ENCODE measurements at places on chromosomes 16 and 17.
A peak's percentile ranks its signal among the peaks of the same experiment; 100 is the strongest.

- DNase-seq = peak; percentile 69
Measured at GRCh38 chr17:3576970-3577369, 19.4 kb upstream of the TRPV3 start.

- DNase-seq = no peak
Measured at GRCh38 chr16:78091419-78091818, 8.0 kb upstream of the WWOX start.

- DNase-seq = no peak
Measured at GRCh38 chr17:71337938-71338337, 782.9 kb upstream of the SOX9 start.

GRCh38 chr17:42378959-42379594 is 9.2 kb downstream of the STAT3 start:
- no peak for DNase-seq

- no peak for DNase-seq
Measured at GRCh38 chr16:9308356-9308801, 216.9 kb downstream of the HAPSTR1 start.

DNA sequence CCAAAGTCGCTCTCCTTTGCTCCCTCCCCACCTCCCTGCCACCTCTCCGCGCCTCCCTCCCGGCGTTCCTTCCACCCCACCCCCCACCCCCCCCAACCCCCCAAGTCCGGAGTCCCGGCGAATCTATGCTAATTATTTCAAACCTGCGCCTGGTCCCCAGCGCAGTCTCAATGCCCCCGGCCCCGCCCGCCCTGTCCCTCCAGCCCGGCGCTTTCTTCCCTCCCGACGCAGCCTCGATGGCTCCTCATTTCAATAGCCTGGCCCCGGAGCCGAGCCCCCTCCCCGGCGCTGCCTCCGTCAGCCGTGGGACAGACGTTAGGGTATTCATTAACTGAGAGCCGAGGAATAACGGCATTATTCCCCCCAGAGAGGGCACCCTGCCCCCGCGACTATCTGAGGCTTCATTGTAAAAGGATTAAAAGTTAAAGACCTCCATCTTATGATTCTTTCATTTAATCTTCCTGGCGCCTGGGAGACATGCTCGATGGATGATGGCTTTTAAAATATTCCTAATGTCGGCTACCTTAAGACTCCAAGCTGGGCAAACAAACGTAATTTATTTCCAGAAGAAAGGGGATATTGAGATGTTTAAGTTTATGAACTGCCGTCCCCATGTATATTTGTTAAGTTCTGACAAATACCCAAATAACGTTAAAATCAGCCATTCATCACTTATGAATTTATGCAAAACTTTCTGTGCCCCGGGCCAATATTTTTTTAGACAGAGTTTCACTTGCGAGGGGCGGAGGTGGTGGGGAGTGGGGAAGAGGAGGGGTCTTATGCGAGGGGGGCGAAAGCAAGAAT is 3.4 kb downstream of the NOG start:
- DNase-seq = no peak

GRCh38 chr17:63740464-63741142 is 996 bp downstream of the STRADA start:
- DNase-seq = no peak

- no peak for DNase-seq
Measured at GRCh38 chr16:25366078-25366477, 108.4 kb upstream of the ZKSCAN2 start.

GRCh38 chr16:89646906-89647305 is 10.6 kb downstream of the CHMP1A start:
- no peak for DNase-seq

- DNase-seq = no peak
Measured at GRCh38 chr16:14384745-14385144, 245.3 kb downstream of the PARN start.

DNA sequence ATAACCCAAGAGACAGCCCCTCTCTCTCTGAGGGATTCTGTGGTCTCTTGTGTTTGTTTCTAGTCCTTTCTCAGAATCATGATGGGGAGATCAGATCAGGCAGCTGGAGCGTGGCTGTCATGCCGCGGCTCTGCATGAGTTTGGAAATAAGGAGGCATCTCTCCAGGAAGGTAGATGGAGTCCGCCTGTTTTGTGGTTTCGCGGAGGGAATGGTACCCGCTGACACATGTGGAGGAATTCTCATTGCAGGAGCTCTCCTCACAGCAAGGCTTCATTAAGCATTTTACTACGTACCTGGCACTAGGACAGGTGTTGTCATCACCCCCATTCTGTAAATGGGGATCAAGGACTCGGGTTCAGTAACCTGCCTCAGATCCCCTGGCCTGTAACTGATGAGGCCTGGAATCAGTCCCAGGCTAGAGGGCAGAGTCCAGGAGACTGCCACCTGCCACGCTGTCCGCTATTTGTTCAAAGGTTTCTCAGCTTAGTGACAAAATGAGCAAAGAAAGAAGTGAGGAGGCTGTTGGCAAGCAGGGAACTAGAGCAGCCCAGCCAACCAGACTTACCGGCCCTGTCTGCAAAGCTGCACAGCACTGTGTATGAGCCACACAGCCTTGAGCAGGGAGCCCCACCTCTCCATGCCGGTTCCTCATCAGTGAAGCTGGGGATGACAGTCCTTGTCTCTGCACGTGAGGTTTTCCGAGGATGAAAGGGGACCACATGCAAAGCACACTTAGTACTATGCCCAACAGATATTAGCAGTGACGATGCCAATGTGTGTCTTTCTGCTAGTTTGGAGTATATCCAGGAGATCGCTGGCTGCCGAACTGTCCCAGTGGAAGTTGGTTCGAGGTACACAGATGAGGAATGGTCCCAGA is 11.0 kb downstream of the KDM8 start:
- DNase-seq = no peak

DNA sequence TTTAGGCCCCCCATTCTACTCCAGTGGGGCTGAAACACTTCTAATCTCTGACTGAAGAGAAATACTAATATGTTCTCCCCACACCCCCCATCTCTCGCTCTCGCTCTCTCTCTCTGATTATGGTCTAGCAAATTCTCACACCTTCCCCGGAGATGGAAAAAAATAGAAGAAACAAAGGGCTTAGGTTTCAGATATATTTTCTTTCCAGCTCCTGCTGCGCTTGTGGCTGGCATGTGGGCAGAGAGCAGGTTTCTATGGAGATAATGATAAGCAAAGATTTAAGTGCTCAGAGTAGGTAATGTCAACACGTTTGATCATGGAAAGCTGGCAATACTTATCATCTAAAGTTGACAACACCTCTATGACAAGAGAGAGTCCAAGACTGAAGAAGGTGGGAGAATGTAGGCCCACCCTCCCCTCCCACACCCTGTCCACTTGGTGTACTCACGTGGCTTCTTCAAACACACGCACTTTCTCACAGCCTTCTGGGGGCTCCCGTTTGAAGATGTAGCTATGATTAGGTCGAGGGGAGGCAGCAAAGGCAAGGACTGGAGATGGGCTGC is 8.0 kb upstream of the SLC35B1 start:
- no peak for DNase-seq

DNA sequence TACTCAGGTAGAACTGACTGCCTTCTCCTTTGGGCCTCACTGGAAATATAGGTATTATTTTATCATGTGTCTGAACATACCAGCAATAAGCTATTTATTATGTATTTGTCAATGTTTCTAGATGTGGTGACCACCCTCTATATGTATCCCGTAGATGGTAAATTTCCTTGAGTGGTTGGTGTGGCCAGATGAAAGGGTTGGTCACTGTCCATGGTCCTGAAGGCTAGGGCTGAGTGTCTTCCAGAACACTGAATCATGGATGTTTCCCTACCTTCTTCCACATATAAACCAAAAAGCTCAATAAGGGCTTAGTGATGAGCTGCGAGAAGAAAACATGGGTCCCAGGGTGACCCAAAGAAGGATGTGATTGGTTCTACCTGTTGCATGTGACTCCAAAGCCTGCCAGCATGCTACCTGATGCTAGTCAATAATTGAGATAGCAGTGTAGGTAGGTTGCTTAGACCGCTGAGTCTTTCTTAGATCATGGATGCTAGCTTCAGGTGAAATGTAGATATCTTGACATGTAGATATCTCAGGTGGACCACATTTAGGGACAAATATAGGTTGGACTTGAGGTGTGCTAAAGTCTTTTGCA is 150.3 kb downstream of the ASIC2 start:
- DNase-seq = no peak

DNA sequence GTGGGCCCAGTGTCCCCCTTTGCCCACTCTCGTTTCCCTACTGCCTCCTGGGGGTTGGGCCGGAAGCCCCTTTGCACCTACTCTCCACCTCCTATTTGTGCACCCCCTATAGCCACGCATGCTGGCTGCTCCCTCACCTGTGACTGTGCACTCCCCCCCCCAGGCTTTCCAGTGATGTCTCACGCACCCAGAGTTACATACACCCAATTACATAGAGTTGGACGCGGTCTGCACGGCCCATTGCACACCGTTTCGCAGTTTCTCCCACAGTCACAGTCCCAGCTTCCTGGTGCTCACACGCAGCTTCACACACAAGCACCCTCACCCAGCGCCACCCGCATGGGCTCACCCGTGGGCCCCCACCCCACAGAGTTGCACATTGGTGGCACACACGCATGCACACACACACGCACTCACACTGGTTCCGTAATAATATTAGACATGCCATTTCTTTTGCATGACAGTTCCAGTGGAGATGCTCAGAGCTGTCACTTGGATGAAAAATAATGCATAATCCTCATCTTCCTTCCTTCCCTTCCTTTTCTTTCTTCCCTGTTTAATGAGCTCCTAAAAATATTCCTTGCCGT is 21.5 kb upstream of the C1QL1 start:
- DNase-seq = no peak

All from coronary artery (tissue), 2 donors.